Adipocyte (in vitro differentiated cells): ENCODE measurements at places on chromosomes 12 and 14.
A peak's percentile ranks its signal among the peaks of the same experiment; 100 is the strongest.

DNA sequence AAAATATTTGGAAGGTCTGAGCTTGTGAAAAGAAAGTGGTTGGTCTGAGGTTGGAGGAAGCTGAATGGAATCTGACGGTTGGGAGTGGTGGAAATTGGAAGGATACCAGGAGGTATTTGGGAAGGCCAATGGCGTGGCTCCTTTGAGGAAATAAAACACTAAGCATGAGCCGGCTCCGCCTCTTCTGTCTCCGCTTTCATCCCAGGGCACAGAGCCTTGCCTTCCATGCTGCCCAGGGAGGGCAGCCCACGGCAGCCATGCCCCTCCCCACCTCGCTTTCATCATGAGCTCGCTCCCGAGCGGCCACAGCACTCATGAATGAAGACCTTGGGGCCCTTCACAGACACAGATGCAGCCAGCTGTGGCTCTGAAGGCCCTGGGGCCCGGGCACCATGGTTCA is 36.2 kb downstream of the HSP90AA1 start:
- DNase-seq: peak; percentile 61

- no peak for DNase-seq
Measured at GRCh38 chr14:65243766-65244442, 141.6 kb upstream of the MAX start.

GRCh38 chr14:22472935-22473854 is 115.8 kb downstream of the DAD1 start:
- peak; percentile 61 for DNase-seq

DNA sequence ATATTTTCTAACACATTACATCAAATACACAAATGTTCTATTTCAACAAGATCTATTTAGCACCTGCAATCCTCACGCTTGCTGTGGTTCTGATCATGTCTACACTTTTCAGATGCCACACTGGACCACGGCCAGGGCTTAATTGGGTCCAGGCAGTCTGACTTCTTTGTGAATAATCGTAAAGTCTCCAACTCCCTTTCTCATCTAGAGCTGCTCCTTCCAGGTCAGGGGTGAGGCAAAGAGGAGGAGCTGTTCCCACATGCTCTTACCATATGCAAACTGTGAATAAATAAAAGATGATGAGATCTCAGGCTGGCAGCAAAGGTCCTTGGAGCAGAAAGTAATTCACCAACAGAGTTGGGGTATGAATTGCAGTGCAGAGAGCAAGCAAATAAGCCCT is 316.6 kb downstream of the GLT1D1 start:
- peak; percentile 8 for DNase-seq

GRCh38 chr12:50924439-50925341 is 27.7 kb upstream of the HIGD1C start:
- peak; percentile 93 for DNase-seq

DNA sequence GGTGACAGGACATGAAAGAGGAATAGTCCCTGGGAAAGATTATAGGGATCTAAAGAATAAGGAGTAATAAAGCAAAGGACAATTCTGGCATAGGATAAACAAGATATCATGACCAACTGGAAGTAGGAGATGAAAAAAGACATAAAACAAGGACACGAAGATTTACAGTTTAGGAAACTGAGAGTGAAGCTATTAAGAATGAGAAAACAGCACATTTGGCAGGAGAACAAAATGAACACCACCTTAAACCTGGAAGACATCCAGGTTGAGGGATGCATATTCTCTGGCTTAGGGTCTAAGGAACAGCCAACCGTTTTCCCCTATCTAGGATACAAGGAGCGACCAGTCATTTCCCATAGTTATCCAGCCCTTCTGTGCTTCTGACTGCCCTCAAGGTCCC is 1.9 kb downstream of the TRIP11 start:
- peak; percentile 18 for DNase-seq

DNA sequence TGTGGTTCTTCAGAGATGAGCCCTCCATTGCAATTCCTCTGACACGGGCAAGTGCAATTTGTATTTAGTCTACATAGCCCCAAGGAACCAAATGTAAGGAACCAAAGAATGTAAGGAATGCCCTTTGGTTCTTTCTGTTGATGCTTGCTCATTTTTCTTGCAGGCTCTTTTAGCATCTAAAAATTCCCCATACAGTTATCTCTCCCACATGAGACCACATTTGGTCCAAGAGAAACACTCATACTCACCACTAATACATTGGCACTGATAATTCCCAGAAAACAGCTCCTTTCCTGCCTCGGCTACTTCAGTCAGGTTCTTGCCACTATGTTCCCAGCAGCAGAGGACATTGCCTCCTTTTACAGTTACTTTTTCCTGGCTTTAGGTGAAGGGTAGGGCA is 332.6 kb downstream of the AEBP2 start:
- peak; percentile 72 for DNase-seq

- no peak for DNase-seq
Measured at GRCh38 chr14:61287196-61287595, 6.1 kb upstream of the TMEM30B start.

DNA sequence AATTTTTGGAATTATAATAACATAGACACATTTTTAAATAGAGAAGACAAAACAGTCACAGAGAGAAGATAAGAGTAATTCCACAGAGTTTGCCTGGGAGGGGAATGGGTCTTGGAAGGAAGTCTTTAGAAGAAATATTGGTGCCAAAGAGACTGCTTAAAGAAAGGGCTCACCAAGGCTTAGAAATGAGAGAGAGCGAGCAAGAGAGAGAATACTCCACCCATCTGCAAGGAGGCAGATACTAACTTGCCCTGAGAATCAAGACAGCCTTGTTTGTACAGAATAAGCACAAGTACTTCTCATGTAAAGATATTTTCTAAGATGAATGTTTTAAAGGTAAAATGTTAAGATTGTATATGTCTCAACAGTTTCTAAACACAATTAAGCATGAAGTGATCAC is 165.5 kb downstream of the SLC38A4 start:
- peak; percentile 33 for DNase-seq

DNA sequence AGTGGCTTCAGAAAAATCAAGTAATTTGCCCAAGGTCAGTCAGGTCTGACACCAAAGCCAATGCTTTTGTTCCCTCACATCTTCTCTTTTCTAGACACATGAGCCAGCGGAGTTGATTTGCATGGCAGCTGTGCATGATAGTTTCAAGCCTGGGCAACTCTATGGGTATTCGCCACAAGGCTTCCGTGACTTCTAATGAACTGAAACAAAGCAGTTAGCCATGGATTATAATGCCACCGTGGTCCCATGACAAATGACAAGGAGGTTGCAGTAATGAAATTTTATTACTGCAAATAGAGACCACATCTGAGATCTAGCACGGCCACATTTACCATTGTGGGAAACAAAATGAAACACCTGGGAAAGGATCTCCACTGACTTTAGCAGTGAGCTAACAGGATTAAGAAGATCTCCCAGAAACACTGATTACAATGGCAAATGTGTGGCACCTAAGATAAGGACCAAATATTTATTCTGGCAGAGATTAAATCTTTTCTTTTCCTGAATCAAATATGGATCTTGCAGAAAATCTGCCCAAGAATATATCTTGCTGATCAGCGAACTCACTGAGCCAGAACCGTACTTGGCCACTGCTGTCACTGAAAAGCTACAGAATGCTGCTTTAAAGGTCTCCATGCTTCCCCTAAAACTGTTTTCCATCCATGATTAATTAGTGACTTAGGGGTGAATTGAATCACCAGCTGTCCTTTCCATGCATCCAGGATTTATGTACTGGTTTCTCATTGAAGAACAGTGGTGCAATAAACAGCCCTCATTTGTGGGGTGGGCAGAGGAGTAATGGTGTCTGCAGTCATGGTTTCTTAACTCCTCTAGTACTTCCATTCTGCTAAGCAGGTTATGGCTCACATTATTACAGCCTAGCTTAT is 551.0 kb downstream of the DIO2 start:
- DNase-seq: no peak

- peak; percentile 49 for DNase-seq
Measured at GRCh38 chr14:24389226-24389848, 9.5 kb upstream of the NYNRIN start.

GRCh38 chr14:69088586-69088985 is 64.3 kb downstream of the DCAF5 start:
- DNase-seq: peak; percentile 94

DNA sequence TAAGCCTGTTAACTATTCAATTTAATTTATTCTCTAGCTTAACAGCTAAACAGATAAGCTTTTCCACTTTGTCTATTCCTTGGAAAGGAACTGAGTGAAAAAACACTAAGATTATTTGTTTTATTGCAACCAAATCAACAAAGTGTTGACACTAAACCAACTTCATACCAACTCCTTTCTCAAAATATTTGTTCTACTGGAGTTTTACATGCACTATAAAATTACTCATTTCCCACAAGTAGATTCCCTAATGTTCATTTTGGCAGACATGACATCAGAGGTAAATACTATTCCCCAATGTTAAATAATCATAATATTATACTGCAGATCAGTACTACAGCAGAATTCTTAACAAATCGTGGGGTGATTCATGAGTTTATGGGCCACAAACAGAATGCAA is 231.4 kb downstream of the TTC6 start:
- DNase-seq: no peak

DNA sequence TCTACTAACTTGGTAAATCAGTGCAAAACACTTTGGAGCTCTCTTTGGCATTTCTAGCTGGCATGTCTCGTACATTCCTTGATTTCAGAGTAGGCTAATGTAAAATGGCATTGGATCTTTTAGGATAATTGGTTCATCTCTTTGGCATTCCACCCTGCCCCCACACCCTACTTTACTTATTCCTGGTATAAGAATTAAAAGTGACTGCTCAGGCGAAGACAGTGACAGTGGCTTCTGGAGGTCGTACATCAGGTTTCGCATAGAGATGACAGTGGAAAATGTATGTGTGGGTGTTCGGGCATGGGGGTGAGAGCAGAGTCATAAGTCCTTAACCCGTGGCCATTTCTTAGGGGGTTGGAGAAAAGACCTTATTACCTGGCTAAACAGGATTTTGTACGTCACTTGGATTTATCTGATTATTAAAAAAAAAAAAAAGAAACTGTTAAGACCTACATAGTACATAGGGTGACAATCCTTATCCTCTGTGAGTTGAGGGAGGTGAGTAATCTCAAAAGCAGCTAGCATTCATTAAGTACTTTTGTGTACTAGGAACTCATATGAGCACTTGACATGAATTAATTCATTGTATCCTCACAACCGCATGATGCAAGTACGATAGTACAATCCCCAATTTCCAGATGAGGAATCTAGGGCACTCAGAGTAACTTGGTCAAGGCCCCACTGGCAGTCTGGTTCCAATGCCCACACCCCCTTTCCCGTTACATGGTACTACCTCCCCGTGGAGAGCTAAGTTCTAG is 22.4 kb upstream of the KCNK13 start:
- no peak for DNase-seq

- DNase-seq: peak; percentile 67
Measured at GRCh38 chr12:121580959-121581685, at the start of gene KDM2B. Gene KDM2B, minus strand, starts transcription at chr12:121581023. Its CDS starts 112 bp downstream, at chr12:121580911.

GRCh38 chr14:97444248-97444647 is 647.1 kb downstream of the VRK1 start:
- no peak for DNase-seq

GRCh38 chr14:22131749-22132476 is 457.1 kb downstream of the DAD1 start:
- no peak for DNase-seq

GRCh38 chr12:76346798-76347420 is 1.3 kb downstream of the BBS10 start:
- peak; percentile 80 for DNase-seq

DNA sequence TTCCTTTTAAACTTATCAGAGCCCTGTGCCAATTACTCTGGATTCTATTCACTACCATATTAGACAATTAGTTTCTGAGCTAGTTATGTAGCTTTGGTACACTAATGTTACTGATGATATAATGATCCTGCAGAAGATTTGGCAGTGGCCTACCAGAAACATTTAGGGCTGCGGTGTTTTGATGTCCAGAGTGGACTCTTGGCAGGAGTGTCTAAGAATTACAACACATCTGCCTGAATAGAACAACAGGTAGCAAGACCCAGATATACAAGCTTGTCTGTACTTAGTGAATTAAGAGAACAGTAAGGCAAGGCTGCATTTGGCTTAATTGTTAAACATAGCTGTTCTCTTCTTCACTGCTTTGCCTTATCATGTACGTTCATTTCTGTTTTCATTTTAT is 691.6 kb upstream of the FBXO33 start:
- DNase-seq: no peak
